ENCODE measurements at places on chromosomes 6 and 20.
A peak's percentile ranks its signal among the peaks of the same experiment; 100 is the strongest.

DNA sequence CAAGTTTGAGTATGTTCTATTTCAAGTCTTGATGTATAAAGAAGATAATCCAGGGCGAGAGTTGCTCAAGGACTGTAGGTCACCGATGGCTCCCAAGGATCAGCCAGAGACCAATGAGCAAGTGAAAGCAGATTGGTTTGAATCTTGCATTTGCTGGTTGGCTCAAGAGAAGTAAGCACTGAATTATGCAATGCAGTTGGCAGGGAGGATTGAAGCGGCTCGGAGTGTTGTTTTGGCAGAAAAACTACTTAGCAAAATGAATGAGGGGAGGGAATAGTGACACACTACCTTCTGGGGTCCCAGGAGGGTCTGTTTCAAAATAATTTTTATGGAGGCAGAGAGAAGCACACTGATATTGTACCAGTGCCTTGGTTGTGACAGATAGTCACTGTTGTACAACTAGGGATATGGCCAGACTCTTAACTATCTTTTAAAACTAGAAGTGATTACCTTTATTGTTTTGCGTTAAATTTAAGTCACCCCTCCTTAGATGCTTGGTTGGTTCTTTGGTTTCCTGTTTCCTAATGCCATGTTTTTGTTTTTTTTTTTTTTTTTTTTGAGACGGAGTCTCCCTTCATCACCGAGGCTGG lies 15.7 kb downstream of the SASH1 start:
- DNase-seq: no peak

GRCh38 chr20:22382742-22383141 lies 201.6 kb downstream of the FOXA2 start:
- no peak for DNase-seq

DNA sequence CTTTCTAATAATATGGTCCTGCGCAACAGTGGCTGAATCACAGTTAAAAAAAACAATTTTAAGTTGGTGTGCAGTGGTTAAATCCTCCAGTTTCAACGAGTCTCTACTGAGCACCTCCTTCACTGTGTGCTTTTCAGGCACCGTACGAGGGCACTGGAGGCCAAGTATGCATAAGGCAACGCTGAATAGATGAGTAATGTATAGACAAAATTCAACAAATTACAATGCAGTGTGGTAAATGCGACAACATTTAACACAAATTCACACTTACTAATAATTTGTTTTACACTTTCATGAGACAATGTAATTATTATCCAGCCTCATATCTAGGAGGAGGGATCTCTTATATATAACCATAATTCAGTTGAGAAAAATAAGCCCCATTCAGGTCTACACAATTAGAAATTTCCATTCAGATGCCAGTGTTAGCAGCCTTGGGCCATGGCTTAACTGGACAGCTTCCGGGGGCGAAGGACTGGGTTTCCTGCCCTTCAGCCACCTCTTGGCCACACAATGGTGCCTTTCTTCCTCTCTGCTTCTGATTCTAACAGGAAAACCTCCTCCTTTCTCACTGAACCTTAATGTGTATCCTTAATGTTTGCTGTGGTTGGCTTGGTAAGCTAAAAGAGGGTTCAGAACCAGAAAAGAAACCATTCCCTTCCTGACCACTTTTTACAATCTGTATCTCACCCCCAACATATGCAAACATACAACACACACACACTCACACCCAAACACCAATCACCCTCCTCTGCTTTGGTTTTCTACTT lies 51.9 kb downstream of the B4GALT5 start:
- no peak for DNase-seq

- no peak for DNase-seq
Measured at GRCh38 chr6:25242567-25242966, 36.6 kb upstream of the CARMIL1 start.

DNA sequence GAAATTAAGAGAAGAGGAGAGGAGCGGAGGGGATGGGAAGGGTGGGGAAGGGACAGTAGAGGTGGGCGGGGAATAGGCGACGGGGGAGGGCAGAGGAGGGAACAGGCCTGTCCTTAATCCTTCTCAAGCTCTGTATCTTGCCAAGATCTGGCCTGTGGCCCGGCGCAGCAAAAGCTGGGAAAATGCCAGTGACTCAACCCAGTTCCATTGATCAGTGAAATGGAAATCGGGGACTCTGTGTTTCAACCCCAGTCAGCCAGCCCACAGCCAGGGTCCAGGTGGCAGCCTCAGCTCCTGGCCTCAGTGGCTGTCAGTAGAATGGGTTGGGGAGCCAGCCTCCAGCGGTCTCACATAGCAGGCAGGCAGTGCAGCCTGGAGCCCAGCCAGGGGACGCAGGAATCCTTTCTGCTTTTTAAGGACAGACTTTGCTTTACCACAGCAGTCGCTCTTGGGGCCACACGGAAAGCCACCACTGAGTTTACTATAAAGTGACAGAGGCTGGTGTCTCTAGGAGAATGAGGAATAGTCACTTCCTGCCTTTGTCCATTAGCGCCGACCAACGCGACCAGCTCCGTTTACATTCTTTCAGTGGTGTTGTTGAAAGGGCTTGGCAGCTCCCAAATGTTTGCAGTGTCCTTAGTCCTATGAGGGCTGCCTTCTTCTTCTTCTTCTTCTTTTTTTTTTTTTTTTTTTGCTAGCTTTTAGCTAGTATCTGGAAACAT lies 128.0 kb downstream of the RIN2 start:
- no peak for DNase-seq

DNA sequence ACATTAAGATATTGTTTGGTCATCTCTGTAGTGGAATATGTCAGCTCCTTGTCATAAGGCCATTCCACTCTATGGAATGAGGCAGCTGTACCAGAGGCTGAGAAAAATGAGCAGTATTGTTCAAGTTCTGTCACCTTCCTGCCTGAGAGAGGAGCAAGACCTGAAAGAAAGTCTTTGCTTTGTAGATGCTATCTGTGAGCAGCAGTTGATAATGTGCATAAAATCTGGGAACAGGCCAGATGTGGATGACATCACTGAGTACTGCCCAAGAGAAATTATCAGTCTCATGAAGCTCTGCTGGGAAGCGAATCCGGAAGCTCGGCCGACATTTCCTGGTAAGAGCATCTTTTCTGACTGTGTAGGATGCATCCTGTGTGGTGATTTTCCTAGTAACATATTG lies 16.8 kb downstream of the RIPK1 start:
- no peak for DNase-seq

GRCh38 chr20:5513975-5514516 lies 197.3 kb upstream of the PROKR2 start:
- no peak for DNase-seq

DNA sequence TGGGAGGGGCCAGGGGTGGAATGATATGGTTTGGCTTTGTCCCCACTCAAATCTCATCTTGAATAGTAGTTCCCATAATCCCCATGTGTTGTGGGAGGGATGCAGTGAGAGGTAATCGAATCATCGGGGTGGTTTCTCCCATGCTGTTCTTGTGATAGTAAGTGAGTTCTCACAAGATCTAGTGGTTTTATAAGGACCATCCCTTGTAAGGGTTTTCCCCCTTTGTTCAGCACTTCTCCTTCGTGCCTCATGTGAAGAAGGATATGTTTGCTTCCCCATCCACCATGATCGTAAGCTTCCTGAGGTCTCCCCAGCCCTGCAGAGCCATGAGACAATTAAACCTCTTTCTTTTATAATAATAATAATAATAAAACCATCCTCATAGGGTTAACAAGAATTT lies 88.8 kb upstream of the PRND start:
- DNase-seq: no peak

DNA sequence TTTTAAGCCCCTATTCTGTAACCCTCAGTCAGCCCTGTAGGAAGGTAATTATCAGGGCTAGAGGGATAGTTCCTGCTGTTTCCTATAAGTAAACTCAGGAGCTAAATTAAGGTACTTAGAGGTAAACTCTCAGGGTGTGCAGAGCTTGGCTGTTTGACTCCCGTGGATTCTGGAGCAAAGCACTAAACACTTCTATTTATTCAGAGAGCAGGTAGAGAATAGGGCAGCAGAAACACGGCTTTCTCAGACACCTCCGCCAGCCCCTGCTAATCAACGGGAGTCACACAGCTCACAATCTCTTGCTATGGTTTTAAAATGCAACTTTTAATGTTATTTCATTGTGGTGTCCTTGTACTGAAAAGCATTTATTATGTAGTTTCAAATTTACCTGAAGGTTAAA lies 21.8 kb downstream of the PRKN start:
- DNase-seq: no peak

GRCh38 chr6:37134396-37135191 lies 35.4 kb upstream of the PIM1 start:
- no peak for DNase-seq

- DNase-seq: no peak
Measured at GRCh38 chr6:124078169-124078568, 274.5 kb downstream of the NKAIN2 start.

GRCh38 chr6:11621119-11621518 lies 83.6 kb downstream of the TMEM170B start:
- DNase-seq: no peak

GRCh38 chr6:142193621-142194020 lies 46.6 kb downstream of the VTA1 start:
- DNase-seq: no peak

GRCh38 chr20:45798935-45799642 lies 7.3 kb downstream of the DNTTIP1 start:
- DNase-seq: peak; percentile 63

GRCh38 chr6:38011937-38012336 lies 192.4 kb downstream of the ZFAND3 start:
- DNase-seq: no peak

GRCh38 chr20:57450419-57450818 lies 59.2 kb downstream of the RBM38 start:
- DNase-seq: peak; percentile 91

Measured in common myeloid progenitor, CD34-positive (primary cell).